GM12891 (cell line): ENCODE measurements at places on chromosomes 4 and X.

DNA sequence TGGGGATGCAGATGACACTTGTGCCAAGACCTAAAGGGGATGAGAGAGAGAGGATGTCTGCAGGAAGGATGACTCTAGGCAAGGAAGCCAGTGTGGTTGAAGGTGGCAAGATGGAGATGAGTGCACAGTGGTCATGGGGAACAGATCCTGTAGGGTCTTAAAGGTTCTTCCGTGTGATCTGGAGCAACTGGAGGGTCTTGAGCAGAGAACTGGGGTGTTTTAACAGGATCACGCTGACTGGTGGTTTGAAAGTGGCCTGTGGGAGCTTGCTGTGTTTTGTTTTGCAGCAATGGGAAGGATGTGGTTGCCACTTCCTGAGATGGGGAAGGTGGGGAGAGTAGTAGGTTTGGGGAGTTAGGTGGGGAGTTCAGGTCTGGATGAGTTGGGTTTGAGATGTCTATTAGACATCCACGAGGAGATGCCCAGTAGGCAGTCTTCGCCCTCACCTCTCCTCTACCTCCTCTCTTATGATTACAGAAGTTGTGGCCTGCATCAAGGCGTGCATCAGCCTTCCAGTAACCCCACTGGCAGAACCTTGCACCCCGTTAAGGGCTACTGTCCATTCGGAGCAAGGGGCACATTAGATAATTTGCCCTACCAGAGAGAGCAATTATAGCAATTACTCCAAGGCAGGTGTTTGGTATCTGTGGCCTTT lies 1.4 kb upstream of the STBD1 start:
- no peak for DNase-seq

DNA sequence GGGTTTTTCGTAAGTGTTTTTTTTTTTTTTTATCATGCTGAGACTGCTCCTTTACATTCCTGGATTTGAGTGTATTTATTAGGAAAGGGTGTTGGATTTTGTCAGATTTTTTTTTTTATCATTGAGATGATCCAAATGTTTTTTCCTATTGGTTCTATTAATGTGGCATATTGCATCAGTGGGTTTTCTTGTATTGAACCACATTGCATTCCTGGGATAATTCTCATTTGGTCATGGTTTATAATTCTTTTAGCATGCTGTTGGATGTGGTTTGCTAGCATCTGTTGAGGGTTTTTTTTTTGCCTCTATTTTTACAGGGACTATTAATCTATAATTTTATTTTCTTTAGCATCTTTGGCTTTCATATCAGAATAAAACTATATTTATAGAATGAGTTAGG lies 28.8 kb downstream of the COL4A5 start:
- no peak for DNase-seq

DNA sequence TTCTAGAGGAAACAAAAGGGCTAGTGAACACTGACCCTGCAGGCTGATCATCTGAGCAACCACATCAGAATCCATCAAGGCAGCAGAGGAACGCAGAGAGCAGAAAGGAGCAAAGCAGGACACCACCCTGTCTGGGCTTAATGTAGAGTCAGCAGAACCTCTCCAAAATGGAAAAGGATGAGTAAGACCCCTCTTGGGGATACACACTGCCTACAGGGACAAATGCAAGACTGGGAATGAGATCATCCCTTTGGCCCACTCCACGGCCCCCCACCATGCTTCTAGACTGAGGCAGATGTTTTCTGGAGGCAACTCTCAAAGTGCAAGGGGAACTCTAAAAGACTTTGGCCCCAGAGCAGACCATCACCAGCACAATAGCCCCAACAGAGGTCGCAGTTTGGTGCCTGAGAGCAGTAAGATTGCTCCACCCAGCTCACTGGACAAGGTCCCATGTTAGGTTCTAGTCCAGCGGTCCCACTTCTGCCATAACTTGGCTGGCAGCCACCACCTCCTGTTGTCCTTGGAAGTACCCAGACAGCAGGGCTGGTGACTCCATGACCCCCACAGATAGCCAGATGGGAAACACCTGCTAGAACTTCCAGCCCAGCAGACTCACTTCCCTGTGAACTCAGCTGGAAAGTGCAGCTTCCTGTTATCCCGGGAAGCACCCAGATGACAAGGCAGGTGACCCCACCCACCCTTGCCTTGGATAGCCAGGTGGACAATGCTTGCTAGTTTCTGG lies 372.7 kb downstream of the INPP4B start:
- DNase-seq = no peak

DNA sequence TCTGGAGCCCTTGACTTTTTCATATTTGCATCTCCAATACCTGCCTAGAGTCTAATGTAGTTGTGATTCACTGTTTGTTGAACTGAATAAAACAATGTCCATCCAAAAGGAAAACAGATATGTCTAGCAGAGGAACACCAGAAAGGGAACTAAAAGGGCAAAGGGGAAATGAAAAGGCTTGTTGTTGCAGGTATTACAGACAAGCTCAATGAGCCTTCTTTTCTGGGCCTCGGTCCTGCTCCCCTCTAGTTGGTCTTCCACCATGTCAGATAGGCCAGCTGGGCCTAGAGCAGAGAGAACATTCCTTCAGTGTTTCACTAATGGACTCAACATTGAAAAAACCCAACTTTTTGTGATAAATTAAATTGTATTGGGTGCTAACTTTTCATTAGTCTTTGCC lies 55.4 kb downstream of the ZFX start:
- no peak for DNase-seq

GRCh38 chr4:83258461-83258860 lies 26.1 kb downstream of the COQ2 start:
- DNase-seq = no peak

GRCh38 chrX:109812236-109812635 lies 79.2 kb upstream of the ACSL4 start:
- DNase-seq = no peak

GRCh38 chrX:107718156-107718621 lies 57.4 kb downstream of the TSC22D3 start:
- DNase-seq = no peak
